Liver (tissue), 10 donors: ENCODE measurements at places on chromosomes 4 and X. TPM values are rescaled to one million over a fixed set of nuclear protein-coding genes. Genes with fewer than 3 reads are reported as not detected.

ARHGAP36 gene
- not detected for total RNA-seq

ERCC6L gene
- total RNA-seq: 4.7 TPM

BEND4 gene
- total RNA-seq: 0.28 TPM

PRSS12 gene
- total RNA-seq: 0.25 TPM

FAM9B gene
- total RNA-seq: 0.25 TPM

ZNF157 gene
- 0.05 TPM for total RNA-seq

SOD3 gene
- 5.8 TPM for total RNA-seq

ELF4 gene
- total RNA-seq: 1.6 TPM

RBM46 gene
- not detected for total RNA-seq
